ENCODE measurements at places on chromosomes 12 and 14.

DNA sequence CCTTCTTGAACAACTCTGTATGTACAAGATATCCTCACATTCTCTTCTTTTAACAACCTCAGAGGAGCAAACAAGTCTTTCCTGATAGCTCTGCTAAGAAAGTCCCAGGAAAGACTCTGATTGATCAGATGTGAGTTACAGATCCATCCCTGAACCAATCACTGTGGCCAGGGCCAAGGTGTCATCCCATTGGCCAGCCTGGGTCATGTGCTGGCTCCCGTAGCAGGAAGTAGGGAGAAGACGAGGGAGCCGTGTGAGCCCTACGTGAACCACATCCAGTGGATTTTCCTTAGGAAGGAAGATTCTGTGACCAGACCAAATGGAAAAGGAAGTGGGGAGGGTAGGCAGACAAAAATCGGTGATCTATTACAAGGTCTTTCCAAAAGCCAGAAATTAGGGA, 5.6 kb downstream of the P2RX7 start:
- no peak for DNase-seq

DNA sequence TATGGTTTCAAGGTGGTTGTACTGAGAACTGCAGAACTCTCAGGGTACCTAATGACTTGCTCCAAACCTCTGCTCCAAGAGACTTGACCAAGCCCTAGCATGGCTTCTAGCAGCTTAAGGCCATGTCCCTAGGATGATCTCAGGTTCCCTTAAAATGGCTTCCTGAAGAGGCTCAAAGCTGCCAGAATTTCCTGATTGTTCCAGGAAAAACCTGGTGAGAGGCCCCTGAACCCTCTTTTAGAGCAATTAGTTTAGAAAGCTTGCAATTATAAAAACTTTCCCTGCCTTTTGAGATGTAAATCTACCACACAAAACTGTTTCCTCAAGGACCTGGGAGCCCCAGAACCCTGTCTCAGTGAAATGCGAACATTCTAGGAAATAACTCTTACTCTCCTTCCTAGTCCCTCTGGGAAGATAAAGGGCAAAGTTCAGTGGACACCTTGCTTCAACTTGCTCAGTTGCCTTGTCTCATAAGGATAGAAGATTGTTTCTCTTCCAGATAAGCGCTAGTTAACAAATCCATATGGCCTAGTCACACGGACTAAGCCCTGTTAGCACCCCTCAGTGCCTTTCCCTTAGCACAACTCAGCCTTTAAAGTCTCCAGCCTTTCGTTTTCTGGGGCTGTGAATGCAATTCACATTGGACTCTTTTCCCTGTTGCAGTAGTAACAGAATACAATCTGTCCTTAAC, 2.5 kb downstream of the CMAS start:
- DNase-seq = no peak

DNA sequence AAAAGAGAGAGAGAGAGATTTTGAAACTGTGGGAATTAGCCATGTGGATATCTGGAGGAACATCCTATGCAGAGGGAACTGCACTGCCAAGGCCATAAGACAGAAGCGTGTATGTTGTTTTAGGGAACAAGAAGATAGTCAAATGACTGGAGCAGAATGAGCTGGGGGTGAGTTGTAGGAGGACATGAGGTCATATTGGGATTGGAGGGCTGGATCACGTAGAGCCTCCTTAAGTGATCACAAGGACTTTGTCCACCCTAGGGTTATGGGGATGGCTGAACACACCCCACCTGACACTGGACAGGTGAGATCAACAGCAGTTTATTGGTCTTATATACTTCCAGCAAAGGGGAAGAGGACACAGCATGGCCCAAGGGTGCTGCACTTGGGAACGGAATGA, 8.2 kb upstream of the CGRRF1 start:
- no peak for DNase-seq

GRCh38 chr14:78805570-78805969, 635.4 kb downstream of the NRXN3 start:
- DNase-seq = no peak

DNA sequence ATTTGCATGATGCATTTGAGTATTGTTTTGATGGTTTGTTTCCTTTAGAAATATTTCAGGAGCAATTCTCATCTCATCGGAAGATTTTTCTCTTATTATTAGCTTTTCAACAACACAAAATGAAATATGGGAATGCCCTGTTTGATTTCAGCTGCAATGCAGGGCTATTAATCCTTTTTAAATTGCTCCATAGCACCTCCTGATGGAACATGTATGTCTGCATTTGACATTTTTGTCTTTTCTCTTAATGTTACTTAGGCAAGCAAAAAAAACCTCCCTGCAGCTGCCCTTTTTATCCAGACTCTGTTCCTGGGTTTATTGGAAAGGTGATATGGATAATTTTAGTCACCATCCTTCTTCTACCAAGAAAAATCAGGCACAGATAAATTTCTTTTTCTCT, 895.8 kb downstream of the RPS29 start:
- no peak for DNase-seq

DNA sequence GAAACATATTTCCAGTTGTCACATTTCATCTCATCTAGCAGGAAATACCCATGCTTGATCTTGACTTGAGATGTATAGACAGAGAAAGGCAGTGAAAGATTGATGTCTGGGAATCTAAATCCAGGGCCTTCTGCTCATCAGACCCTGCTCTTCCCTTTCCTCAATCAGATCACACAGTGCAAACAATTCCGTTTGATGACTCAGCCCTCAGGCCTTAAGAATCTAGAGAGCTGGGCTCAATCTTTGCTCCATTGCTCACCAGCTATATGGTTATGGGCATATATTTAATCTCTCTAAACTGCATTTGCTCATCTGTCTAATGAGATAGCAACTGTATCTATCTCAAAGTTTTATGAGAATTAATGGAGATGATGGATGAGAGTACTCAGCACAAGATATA, 201.8 kb upstream of the CCDC196 start:
- DNase-seq = no peak

DNA sequence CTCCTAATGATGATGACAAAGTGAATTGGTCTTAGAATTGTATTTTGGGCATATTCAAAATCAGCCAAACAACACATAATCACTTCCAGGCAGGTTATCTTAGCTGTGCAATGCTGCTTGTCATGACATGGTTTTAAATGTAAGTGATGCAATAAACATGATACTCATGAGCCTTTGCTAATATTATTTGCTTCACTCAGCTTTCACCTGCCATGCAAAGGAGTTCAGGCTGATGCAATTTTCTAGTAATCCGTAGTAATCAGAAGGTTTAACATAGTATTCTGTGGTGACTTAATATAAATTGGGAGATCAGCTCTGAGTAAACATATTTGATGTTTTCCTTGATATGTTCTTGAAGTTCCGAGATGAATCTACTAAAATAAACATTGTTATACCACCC, 29.1 kb downstream of the TMEM260 start:
- DNase-seq = no peak

DNA sequence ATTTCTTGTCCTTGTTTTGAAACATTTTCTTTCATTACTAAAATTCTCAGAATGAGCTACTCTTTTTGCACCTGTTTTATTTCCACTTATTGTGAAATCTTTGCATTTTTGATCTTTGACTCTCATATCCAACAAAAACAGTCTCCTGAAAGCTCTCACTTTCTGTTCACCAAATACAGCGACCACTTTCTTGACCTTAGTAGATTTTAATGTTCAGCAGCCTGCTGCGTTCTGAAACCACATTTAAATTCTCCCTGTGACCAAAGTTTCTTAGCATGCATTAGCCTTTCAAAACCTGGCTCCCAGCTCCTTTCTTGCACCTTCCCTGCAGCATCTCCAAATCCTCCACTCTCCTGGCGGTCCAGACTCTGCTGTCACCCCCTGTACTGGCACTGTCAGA, 404.4 kb upstream of the PDE3A start:
- DNase-seq = no peak

DNA sequence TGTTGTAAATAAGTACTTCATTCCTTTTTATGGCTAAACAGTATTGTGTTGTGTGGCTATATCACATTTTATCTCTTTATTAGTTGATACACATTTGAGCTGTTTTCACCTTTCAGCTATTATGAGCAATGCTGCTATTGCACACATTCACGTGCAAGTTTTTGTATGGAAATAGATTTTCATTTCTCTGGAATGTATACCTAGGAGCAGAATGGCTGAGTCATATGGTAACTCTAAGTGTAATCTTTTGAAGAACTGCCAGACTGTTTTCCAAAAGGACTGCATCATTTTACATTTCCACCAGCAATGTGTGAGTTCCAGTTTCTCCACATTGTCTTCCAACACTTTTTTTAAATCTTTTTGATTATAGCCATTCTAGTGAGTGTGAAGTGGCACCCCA, 134.0 kb downstream of the SRGAP1 start:
- DNase-seq = no peak

- no peak for DNase-seq
Observed at GRCh38 chr14:94451826-94452225, 774 bp downstream of the SERPINA11 start.

DNA sequence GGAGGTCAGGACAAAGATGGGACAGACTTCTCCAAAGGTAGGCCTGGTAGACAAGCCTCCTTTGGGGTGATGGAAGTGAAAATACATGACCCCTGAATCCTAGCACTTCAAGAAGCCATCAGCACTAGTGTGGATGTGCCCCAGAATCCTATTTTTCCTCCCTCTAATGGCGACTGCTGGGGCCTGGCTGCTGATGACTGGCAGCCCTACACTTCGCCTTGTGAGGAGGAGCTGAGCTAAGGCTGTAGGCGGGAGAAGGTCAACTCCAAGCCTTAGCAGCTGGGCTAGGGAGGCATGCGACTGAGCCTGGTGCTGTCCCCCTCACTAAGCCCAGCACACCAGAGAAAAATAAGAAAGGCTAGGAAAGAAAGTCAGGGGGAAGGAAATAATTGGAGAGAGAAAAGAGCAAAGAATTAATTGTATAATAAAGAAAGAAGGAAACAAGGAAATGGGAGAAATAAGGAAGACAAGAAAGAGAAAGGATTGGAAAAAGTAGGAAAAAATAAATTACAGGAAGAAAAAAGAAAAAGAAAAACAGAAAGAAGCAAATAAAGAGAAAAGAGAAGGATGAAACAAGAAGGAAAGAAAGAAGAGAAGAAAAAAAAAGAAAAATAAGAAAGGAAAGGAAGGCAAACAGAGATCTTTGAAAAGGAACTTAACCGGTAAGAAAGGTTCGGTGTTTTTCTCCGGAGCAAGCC, 4.7 kb upstream of the HOXC10 start:
- no peak for DNase-seq

- no peak for DNase-seq
Observed at GRCh38 chr14:50603565-50603964, 43.6 kb downstream of the ATL1 start.

GRCh38 chr12:92899386-92900001, 29.6 kb downstream of the EEA1 start:
- no peak for DNase-seq

DNA sequence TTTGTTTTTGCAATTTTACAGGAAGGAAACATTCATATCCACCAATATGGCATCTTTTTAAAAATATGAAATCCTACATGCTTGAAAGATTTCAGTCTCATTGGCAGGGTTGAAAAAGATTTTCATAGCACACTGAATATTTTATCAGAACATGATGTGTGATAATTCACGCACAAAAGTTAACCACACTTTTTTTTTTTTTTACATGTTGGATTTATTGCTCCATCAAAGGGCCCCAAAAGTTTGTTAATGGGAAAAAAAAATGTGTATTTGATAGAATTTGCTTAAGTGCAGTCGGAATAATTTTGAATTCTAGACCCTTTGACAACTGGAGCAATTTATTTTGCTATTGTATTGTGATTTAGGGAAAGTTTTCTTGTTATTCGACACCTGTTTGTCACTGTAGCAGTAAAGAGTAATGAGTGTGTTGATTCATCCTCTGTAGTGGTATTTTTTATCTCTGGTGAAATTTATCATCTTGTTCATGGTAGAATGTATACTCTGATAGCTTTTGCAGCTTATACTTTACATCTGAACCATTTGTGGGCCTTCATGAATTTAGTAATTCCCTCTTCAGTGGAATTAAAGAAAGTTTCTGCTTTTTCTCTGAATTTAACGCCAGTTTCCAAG, 1.1 kb downstream of the EML1 start:
- DNase-seq = no peak

DNA sequence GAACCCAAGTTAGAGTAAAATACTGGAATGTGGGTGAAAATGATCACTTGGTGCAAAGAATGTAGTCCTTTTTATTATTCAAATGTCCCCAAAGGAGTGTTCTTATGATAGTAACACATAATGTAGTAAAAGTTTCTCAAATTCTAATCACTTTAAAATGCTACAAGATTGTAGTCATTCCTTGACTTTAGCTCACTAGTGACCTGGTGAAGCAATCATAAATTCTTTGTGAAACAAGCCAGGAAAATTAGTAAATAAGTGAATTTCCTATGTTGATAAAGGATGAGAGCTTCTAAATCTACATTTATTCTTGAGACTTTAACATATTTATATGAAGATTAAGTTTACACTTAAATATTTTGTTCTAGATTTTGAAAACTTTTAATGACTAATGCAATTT, 30.7 kb upstream of the SLC17A8 start:
- no peak for DNase-seq

- DNase-seq = no peak
Observed at GRCh38 chr14:100332797-100333196, 9.7 kb downstream of the SLC25A47 start.

GRCh38 chr12:12665194-12665593, 30.8 kb downstream of the GPR19 start:
- no peak for DNase-seq

DNA sequence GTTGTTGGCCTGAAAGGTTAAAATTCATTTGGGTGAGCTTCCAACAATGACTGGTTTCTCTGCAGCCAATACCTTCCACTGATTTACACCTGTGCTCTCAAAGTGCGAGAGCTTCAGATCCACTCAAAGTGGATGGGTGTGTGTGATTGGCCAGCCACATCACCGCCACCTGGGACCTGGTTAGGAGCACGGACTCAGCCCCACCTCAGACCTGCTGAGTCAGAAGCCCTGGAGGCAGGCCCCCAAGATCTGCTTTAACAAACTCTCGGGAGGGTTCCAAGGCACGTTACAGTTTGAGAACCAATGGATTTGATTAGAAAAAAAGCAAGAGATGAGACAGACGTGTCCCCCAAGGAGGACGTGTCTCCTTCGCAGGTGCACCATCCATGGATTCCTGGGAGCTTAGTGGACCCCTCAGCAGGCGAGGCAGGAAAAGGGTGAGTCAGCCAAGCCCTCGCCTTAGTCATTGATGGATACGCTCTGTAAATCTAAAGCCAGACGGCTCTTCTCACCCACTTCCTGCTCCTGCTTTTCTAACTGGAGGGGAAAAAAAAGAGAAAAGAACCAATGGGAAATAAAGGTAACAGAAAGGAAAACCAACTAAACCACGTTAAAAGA, 24.5 kb downstream of the FZD10 start:
- DNase-seq = no peak

- no peak for DNase-seq
Observed at GRCh38 chr12:54427106-54427505, 8.0 kb upstream of the ITGA5 start.

DNA sequence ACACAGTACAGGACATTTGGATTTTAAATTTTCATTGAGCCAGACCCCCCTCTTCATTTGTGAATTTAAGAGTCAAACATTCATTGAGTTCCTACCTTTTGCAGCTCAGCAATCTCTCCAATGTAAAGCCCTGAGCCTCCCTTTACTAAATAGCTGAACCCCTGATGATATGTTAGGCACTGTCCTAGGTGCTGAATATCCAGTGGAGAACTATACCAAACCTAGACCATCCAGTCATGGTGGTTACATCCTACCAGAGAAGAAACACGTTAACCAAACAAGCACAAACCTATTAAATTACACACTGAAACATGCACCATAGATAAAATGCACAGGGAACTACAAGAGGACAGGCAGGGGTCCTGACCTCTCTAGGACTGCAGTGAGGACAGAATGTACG, 1585.3 kb upstream of the TMEM132C start:
- no peak for DNase-seq

GRCh38 chr12:12221560-12221959, 45.3 kb downstream of the LRP6 start:
- no peak for DNase-seq

Measured in KG1 (cell line).